ENCODE measurements at places on chromosomes 3 and 15.

- no peak for DNase-seq
Measured at GRCh38 chr3:103393395-103394186, 958.8 kb downstream of the ZPLD1 start.

DNA sequence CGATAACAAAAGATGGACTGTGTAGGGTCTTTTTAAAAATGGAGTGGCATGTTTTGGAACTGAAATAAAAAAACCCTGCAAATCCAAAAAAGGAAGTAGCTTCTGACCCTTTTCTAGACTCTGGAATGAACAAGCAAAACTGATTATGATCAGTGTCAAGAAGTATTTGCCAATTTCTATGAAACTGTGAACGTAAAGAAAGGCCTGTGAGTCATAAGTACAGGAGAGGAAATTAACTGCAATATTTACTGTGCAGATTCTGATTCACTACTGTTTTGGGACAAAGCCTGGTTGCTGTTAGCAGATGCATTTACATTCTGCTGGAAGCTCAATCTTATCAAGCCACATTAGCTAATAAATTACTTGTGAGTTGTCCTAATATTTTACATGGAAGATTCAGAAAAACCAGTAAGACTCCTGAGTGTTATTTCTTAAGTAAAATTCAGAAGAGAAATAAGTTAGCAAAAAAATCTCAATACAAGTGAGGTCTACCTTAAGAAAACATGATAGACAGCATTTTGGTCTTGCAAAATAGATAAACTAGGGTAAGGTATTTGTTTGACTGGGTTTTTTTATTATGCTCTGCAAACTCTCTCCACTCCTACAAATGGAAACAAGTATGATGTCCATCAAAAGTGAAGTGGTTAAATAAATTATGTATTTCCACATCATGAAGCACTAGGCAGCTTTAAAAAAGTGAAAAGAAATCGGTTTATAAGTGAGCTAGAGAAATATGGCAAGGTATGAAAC lies 90.2 kb upstream of the LMOD3 start:
- no peak for DNase-seq

- DNase-seq: no peak
Measured at GRCh38 chr15:69585937-69586336, 133.3 kb downstream of the RPLP1 start.

DNA sequence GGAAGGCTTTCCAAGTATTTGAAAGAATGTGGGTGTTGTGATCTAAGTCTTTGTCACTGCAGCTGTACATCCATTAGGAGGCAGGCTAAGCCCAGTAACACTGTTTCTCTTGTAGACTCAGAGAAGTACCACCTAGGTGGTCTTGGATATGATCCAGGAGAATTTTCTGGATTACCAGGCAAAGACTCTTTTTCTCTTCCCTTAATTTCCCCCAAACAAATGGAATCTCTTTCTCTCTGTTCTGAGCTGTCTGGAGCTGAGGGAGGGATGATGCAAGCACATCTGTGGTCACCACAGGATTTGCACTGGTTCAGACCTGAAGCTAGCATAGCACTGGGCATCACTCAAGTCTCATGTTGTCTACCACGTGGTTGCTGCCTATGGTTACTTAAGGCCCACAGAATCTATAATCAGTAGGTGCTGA lies 227.6 kb downstream of the NECTIN3 start:
- no peak for DNase-seq

DNA sequence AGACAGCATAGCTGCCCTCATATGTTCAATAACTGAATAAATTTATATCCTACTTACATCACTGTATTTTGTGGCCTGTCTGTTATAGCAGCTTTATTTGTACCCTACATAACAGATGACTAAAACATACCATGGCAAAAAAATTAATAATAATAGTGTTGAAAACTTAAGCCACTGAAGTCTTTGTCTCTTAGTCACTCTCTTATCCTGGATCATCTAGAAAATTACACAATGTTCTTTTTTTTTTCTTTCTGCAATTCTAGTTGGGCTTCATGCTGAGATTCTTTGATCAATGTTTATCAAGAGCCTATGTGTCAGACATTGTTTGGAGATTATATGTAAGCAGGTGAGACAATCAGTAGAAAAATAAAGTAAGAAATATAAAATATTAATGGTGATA lies 519.3 kb upstream of the ARPP21 start:
- no peak for DNase-seq

DNA sequence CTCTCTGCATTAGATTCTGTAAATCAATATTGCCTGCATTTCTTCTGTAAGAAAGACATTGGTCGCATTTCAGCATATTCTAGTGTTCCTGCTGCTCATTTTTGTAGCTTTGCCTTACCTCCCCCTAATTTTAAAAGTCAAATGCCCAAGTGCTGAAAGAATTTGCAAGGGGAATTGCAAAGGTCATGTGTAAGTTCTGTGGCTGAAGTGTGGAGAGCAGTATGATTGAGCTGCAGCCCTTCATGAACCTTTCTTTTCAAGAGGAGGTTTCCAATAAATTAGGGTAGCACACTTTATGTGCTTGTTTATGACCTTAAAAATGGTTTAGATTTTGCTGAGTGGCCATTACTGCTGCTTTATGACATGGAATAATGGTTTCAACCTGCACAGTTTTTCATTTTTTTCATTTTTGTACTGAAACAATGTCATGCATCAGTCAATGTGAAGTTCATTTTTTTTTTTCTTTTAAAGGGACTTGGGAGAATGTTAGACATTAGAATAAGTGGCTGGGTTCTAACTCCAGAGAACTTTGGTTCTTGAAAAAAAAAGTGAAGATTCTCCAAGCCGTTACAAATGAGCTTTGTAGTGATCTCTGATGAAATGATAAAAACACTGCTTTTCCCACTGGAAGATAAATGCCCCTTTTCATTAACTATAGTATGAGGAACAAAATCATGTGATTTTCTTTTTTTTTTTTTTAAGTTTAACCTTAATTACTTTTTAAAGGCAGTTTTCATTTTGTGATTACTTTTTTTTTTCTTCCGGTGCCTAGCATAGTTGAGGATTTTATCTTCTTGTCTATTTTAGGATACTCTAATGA lies 99.6 kb downstream of the MITF start:
- DNase-seq: no peak

DNA sequence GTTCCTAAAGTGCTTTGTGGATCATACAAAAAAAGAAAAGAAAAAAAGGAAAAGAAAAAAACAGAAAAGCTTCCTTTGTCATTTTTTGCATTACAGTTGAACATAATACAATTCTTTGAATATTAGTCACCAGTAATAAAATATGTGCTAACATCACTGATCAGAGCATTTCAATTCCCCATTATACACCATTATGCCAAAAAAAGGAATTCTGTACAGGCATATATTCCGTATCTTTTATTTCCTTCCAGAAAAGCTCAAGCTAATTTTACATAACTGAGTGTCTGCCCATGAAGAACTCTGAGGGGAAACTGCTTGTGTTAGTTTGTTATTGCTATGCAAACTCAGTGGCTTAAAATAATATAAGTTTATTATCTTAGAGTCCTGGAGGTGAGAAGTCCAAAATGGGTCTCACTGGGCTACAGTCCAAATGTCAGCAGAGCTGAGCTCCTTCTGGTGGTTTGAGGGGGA lies 377.9 kb downstream of the GAP43 start:
- DNase-seq: no peak

GRCh38 chr3:58377168-58377567 lies 44.5 kb downstream of the PXK start:
- DNase-seq: no peak

DNA sequence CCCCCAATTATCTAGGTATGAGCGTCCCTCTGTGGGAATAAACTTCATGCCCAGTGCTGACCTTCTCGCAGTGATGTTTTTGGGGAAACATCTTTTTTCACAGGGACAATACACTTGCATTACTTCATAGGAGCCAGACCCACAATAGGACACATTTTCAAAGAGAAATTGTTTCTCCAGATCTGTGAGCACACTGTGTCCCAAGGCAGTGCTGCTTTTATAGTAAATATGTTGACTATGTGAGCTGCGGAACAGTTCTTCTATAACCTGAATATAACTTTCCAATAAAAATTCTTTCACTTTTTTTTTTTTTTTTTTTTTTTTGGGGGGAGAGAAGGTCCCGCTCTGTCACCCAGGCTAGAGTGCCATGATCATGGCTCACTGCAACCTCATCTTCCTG lies 17.4 kb upstream of the THSD4 start:
- DNase-seq: no peak

DNA sequence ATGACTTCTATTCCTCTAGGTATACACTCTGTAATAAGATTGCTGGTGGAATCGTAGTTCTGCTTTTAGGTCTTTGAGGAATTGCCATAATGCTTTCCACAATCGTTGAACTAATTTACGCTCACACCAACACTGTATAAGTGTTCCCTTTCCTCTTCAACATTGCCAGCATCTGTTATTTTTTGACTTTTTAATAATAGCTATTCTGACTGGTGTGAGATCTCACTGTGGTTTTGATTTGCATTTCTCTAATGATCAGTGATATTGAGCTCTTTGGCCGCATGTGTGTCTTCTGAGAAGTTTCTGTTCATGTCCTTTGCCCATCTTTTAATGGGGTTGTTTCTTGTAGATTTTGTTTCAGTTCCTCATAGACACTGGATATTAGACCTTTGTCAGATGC lies 12.8 kb downstream of the NXPE3 start:
- no peak for DNase-seq

DNA sequence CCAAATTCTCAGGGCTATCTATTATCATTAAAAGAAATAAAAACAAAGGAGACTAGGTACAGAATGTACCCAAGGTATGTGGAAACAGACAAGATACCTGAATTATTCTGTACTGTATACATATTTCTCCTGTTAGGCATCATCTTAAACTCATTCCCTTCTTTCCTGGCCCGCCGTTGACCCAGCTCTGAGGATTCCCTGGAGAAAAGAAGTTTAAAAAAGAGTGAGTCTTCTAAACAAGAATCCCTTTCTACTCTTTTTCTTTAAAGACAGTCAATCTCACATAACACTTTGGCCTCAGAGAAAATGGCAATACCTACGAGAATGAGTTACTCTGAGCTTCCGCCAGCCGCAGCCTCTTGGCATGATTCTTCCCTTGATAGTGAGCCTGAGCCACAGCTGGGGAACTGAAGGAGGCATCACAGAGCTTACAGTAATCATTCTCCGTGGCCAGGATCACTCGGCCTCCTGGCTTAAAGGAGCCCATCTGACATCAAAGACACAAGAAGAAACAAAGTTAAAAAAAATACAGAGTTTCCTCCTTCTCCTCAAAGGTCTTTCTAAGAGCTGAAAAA lies 44.2 kb downstream of the ZMAT3 start:
- peak; percentile 40 for DNase-seq

- DNase-seq: peak; percentile 8
Measured at GRCh38 chr3:100047455-100048141, 66.7 kb downstream of the FILIP1L start.

DNA sequence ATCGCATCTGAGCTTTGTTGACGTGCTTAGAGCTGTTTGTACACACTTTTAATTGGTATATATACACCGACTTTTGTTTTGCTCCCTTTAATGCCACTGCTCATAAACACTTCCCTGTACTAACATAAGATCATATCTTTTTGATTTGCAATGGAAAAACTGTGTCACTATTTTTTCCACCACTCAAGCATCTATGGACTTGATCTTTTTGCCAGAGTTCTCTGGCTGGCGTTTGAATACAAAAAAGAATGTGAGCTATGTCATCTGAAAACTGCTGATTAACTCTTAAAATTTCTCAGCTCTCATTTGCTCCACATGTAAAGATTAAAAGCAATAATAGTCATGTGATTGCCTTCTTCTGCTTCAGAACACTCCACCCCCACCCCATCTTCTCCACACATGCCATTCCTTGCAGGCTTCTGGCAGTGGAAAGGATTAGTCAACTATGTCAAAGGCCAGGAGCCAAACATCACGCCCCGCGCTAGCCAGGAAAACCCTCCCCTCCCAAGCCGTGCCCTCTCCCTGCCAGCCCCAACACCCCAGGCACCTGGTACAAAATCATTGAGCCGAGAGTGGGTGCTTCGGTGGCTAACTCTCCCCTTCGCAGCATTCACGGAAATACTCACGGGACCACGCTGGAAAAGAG lies 123.4 kb upstream of the MEF2A start:
- DNase-seq: no peak

DNA sequence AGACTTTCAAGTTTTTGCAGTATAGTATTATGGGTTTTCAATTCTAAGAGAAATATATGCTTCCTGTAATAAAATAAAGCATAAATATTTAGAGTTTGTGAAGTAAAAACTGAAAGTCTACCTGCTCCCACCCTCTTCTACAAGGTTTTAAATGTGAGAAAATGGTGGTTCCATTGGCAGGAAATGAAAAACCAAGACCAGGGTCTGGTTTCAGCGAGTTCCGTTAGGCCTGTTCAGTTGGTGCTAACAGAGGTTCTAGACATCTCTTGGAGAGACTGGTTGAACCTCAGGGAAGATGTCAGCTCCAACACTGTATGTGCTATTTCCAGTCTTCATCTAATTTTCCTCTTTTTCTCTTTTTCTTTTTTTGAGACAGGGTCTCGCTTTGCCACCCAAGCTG lies 11.8 kb upstream of the MYO1E start:
- DNase-seq: no peak

DNA sequence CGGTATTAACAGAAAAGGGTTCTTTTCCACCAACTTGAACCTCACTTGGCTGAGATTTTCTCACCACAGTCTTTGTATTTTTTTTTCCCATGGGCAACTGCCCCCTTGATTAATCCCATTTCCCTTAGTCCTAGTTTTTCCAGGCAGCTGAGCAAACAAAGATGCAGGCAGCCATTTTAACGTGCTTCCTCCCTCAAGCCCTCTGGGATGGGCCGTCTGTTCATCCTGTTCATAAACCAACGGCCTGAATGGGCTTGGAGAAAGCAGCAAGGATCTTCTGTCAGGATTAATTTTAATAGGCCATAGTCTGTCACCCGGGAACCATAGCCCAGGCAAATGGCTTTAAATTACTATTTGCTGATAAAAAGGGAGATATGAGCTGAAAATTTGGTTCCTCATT lies 10.4 kb upstream of the POLR2M start:
- no peak for DNase-seq

DNA sequence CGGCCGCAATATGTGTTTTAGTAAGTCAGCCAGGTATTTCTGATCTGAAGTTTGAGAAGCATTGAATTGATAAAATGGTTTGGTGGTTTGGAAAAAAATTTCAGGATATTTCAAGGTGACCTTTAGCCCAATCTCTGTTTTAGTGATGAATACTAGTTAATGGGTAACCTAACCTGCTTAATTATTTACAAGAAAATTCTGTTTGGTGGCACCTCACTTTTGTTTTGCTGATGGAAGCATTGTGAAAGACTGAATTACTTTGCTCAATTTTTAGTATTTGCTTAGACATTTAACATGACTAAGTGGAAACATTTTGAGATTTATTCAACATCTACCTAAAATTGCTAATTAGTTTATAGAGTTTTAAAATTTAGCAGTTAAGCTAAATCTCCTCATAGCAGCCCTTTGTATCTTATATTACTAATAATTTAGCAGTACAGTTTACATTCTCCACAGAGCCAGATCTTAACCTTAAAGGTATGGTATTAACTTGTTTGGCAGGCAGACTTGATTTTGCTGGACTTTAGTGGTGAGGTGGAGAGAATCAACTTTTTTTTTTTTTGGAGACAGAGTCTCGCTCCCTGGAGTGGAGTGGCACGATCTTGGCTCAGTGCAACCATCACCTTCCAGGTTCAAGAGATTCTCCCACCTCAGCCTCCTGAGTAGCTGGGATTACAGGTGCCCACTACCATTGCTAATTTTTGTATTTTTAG lies 35.4 kb downstream of the GRAMD1C start:
- DNase-seq: no peak

Measured in stimulated activated CD4-positive, alpha-beta T cell treated with anti-CD3 and anti-CD28 coated beads, Interleukin-1b, Interleukin-23, amount 100 ng/mL, for 48 hours (primary cell).